ENCODE measurements at places on chromosomes 1 and 21.

GRCh38 chr1:150809651-150810050, 1.6 kb upstream of the CTSK start:
- no peak for DNase-seq

- DNase-seq = no peak
Observed at GRCh38 chr1:228275179-228275429, 67.3 kb downstream of the OBSCN start.

DNA sequence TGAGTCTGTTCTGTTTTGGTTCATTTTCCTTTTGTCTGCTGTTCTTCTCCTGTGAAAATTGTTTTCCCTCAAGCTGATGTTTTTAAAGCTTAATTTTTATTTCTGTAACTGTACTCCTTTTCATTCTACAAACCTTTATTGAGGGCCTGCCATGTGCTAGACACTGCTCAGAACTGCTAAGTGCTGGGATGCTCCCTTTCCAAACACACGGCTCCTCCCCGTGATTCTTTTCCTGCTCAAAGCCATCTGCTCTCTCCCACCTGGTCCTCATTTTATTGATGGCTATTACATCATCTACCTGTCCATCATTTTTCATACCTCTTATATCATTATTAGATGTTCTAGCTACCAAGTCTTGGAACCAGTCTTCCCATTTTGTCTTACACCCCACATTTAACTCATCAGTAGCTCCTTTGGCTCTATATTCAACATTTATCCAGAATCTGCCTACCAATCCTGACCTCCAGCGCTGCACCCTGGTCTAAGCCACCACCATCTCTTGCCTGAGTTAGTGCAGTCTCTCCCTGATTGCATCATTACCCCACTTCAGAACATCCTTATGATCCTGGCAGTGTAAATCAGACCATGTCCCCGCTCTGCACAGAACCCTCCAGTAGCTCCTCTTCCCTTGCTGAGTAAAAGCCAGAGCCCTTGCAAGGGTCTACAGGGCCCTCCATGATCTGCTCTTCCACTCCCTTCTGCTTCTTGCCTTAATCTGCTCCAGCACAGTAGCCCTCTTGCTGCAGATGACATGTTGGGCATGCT, 118.1 kb downstream of the CACNA1E start:
- DNase-seq = no peak

GRCh38 chr1:222665964-222666363, 46.3 kb downstream of the AIDA start:
- DNase-seq = no peak

DNA sequence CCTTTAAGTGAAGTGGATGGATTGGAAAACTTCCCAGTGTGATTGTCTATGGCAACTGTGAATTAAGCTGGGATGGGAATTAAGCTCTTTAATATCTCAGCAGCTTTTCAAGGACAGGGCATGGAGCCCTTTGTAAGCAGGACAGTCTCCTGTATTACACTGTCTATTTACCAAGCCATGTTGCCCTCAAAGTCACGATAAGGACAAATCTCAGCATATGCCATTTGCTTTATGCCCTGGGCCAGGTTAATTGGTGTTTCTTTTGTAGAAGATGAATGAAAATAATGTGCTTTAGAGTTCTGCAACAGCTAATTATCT, 17.6 kb downstream of the UTP25 start:
- DNase-seq = no peak

- no peak for DNase-seq
Observed at GRCh38 chr1:76640092-76640491, 227.2 kb upstream of the ST6GALNAC5 start.

GRCh38 chr1:1996207-1996651, 7.4 kb downstream of the CFAP74 start:
- DNase-seq = no peak

DNA sequence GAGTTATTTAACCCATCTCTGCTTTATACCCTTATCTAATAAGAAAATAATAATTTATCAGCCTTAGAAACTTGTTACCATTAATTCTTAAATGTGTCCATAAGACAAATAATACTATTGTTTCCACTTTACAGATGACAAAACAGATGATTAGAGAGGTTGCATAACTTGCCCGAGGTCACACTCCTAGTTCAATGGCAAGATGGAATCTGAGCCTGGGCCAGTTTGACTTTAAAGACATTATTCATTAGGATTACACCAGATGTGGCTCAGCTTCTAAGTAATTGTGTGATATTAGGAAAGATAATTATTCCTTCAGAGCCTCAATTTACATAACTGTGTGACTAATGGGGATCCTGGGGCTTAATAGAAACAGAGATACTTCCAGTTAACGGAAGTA, 42.3 kb upstream of the KCNK2 start:
- DNase-seq = no peak

GRCh38 chr1:164456272-164456671, 102.7 kb upstream of the PBX1 start:
- no peak for DNase-seq

DNA sequence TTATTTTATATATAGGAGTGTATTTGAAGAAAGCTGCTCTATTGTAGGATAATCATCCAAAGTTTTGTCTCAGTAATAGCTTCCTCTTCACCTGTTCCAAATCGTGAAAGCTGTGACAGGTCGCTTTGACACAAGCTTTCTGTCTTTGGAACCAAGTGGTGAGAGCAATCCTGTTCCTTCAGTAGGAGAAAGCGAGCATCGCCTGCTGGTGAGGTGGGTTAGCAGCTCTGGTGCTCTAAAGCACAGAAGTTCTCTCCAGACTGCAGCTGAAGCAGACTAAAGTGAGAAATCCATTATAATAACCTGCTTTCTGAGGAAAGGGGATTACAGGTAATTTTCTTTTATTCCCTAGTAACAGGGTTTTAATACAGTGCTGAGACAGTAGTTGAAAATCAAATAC, 803.8 kb downstream of the ADGRL2 start:
- DNase-seq = no peak

DNA sequence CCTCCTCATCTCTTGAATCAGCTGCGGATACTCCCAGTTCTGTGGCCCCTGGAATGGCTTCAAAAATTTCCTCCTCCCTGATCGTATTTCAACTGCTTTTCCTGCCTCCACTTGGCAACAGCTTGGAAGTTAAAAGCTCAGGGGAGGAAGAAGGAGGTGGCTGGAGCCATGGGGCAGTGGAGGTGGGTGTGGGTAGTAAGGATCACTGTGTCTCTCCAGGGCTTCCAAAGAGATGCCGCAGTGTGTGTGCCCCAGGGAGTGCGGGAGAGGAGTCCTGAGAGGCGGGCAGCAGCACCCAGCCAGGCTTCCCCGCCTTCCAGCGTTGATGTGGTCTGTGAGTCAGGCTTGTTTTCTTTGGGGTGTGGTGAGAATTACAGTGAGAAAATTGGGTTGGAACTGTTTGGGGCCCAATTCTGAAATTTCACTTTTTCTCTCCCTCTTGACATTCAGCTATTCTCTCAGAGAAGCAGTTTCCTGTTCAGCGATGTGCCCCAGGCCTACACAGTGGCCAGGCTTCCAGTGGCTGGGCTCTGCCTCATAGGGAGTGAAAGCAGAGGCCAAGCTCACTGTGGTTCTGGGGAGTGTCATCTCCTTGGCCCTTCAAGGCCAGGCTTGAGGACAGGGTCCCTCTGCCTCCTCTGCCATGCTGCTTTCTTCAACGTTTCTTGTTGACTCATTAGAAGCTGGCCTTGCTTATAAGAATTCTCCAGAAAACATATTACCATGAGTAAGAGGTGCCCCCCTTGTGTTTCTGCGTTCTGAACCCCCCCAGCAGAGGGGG, 69.0 kb downstream of the PGM1 start:
- no peak for DNase-seq

DNA sequence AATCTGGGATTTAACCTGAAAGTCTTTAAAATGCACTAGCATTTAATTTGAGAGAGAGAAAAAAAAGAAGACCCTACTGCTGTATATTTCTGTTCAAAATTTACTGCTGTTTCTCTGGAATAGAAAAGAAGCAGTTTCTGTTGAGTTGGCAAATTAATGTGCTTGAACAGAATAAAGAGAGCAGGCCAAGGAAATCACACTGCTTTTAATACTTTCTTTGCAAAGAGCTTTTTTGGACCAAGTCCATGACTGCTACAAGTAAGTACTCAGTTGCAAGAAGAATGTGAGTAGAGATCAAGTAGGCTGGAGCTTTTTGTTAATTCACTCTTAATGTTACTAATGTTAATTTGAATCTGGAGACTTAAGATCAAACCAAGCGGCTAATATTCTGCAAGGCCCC, 336.2 kb upstream of the SGIP1 start:
- DNase-seq = no peak

DNA sequence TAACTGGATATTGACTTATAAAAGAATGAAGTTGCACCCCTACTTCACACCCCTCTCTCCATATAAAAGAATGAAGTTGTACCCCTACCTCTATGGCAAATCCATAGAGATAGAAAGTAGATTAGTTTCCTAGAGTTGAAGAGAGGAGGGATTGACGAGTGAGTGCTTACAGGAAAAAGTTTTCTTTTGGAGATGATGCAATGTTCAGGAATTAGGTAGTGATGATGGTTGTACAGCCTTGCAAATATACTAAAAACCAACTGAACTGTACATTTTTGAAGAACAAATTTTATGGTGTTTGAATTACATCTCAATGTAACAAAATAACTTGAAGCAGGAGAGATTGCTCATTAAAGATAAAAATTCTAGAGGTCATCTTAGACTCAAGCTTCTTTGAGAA, 272.9 kb downstream of the GPR52 start:
- DNase-seq = no peak

- no peak for DNase-seq
Observed at GRCh38 chr1:162682013-162682419, 49.8 kb downstream of the DDR2 start.

- DNase-seq = no peak
Observed at GRCh38 chr1:109140392-109140791, 26.5 kb downstream of the ELAPOR1 start.

DNA sequence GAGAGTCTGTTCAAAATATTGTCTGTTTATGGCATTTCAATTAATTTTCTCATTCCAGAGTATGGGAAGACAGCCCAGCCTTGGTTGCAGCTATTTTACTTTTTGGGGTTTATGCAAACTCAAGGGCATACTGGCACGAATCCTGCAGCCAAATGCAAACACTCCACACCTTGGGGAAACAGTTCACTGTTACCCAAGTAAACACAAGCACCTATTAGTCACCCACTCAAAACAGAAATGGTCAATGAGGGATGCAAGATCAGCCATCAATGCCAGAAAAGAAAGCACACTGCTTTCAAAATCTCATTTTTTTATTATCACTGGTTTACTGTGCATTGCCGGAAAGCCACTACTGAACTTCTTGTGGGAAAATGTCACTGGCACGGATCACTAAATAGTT, 170.6 kb downstream of the RUNX1 start:
- no peak for DNase-seq

DNA sequence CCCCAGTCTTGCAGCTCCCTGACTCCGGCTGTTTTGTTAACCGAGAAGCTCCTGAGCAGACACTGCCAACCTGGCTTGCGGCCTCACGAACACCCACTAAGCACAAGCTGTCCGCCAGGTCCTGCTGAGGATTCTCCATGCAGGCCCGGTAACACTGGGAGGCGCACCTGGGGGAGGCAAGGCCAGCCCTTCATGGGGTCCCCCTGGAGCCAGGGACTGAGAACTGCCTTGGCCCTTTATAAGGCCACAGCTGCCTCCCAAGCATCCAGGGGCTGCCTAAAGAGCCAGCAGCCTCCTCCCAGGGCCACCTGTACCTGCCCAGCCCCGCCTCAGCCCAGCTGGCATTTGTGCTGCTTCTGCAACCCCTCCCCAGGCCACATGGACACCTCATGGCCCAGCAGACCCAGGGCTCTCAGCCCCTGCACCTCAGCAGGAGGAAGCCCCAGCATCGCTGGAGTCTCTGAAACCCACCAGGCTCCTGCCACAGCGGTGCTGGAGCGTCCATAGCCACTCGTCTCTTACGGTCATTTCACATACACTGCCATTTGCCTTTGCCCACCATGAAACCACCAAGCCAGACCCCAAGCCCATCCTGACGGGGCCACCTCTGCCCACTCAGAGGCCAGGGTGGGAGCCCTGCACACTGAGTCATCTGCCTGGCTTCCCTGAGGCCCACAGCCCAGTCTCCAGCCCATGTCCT, 82.5 kb downstream of the NPHP4 start:
- DNase-seq = no peak

- DNase-seq = no peak
Observed at GRCh38 chr1:150365941-150366340, 2.0 kb downstream of the RPRD2 start.

DNA sequence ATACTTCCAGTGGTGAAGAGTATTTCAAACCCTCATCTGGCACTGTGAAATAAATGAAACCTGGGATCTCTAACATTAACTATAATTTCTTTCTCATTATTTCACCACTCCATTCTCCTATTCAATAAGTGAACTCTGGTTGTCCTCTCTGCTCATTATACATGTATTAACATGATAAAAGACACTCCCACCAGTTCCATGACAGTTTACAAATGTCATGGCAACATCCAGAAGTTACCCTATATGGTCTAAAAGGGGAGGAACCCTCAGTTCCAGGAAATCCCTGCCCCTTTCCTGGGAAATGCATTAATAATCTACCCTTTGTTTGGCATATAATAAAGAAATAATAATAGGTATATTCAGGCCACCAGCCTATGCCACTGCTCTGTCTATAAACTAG, 62.7 kb upstream of the BRINP3 start:
- DNase-seq = no peak

DNA sequence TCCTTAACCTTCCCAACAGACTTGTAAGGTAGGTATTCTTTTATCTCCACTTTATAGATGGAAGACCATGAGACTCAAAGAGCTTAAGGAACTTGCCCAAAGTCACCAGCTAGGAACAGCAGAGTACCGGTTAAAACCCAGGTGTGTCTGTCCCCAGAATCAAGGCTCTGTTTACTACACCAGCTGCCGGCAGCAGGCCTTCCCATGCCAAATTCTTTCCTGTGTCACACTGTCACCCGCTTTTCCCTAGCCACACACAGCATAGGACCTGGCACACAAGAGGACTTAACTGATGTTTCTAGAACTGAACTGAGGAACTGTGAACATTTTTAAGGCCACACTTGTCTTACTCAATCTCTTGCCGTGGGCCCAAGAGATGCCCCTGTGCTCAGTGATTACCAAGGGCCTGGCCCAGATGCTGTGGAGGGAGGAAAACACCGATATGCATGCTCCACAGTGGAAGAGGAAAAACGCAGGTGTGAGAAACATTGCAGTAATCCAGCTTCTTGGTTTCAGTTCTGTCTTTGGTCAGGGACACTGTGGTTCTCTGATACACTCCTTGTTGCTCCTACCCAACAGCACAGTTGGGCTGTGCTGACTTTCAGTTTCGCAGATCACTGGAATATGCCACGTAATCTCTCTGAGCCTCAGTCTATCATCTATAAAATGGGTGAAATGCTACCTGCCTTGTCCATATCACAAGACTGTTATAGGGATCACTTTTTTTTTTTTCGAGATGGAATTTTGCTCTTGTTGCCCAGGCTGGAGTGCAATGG, 13.9 kb upstream of the LY9 start:
- no peak for DNase-seq

All from stimulated activated CD4-positive, alpha-beta T cell treated with anti-CD3 and anti-CD28 coated beads, Interleukin-4, amount 100 ng/mL, for 4 hours (primary cell).